Muscle of arm (tissue), 14 donors: ENCODE measurements at places on chromosomes 4 and X.

DNA sequence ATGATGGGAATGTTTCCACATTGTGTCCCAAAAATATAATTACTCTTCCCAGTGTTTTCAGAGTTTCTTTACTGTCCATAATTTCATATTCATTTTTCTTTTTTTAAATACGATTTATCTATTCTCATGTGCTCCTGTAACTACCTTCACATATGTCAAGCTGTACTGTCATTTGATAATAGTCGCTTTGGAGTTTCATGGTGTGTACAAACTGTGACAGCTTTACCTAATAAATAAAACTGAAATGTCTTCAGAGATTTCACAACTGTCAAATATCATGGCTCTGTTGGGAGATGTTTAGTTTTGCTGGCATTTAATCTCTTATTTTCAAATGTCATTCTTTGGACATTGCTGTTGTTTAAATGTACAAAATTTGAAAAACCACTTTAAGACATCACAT, 450.2 kb downstream of the TLL1 start:
- no peak for DNase-seq

DNA sequence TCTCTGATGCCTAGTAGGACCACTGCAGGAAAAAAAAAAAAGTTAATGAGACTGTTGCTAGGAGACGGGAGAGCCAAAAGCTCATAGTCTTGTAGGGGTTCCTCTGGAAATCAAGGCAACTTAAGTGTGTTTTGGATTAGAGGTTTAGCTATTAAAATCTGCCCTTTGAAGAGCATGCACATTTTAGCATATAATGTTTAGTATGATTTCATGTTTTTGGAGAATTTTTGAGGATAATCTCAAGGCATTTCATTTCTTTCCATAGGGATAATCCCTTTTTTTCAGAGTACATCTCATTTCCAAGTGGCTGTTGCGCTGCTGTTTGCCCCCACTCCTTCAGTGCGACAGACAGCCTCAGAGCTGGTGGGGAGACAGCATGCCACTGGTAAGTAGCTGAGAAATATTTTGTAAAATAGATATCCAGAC, at the start of gene LINC00632:
LINC00632 (plus strand) TSS at position 339 of the 426 bp plus-strand sequence.
- no peak for DNase-seq

DNA sequence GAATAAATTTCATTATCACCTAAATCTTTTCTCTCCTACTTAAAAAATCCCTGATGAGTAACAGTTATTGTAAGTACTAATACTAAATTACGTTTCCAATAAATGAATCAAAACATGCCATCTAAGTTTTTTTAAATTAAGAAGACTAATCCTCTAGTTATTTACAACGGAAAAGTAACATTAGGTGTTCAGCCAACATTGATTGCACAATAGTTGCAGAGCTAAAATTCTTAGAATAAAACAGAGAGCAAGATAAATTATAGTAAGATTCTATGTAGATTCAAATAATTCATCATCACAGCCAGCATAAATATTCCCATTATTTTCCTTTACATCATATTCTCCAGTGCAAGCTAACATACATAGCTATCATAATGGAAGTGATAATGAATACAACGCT, 139.2 kb downstream of the HDX start:
- no peak for DNase-seq

DNA sequence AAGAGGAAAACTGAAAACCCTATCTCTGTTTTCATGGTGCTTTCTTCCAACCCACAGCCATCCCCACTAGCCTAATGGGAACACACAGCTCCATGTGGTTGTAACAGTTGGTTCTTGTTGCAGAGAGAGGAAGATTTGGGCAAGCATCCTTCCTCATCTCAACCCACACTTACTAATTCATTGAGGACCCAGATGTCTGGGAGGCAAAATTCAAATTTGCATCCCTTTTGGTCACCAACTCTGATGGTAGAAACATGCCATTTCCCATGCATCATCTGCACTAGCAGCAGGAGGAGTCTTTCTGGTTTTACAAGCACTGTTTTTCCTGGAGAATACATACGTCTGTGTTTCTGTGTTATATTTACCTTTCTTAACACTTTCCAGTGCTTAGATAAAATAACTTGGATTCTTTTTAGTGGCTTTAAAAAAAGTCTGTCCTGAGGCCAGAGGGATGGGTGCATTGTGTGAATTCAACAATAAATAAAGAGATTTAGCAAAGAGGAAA, 301.0 kb downstream of the KCTD8 start:
- DNase-seq: no peak

DNA sequence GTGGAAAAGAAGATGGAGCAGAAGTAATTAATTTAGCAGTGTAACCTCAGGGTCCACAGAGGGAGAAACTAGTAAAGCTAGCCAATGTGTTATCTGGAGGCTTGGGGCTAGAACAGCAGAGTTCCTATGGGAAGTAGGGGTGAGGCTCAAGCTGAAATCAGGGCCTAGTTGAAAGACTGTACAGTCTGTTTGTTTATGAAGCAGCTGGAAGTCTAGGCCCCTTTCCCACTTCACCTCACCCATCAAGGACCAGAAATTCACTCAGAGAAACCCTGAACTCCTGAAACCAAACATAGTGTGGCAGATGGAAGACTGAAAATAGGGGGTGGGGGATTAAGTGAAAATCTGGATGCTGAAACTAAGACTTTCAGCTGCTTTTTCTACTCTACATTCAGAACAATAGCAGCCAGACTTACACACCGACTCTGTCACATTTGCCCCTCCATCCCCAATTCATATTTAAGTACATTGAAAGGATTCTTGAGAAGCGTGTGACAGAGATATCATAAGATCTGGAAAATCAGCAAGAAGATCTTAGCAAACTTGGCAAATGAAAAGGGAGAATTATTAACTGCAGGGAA, 32.6 kb upstream of the FAM241A start:
- no peak for DNase-seq

DNA sequence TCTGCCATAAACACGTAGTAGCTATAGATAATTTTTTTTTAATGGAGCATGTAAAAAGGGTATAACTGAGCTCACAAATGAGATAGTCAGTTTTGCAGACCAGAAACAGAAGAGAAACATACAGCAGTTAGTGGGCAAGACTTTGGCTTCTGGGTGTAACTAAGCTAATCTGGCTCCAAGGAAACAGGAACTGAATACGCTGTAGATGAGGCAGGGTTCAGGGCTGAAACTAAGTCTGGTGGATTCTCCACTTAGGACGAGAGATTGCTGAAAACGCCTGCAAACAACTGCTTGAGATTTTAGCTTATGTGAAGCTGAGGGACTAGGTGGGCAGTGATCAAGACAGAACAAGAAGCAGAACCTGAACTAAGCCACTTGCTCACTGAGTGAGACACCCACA, 91.7 kb downstream of the SMIM20 start:
- no peak for DNase-seq

DNA sequence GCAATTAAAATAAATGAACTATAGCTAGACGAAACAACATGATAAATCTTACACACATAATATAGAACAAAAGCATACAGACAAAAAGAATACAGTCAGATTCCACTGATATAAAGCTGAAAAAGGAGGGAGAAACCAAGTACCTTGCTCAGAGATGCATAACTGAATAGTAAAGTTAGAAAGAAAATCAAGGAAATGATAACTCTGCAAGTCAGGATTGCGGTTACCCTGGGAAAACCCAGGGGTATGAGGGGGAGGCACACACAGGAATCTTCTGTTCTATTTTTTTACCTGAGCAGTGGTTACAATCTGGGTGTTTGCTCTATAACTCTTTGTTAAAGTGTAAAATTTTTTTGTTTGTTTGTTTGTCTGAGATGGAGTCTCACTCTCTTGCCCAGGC, 209.1 kb downstream of the CBR4 start:
- DNase-seq: no peak

- DNase-seq: no peak
Observed at GRCh38 chr4:19850909-19851308, 400.8 kb upstream of the SLIT2 start.

GRCh38 chr4:21514022-21514694, 434.4 kb downstream of the KCNIP4 start:
- DNase-seq: no peak

- DNase-seq: no peak
Observed at GRCh38 chr4:75343333-75343732, 170.9 kb downstream of the RCHY1 start.

- no peak for DNase-seq
Observed at GRCh38 chr4:40603281-40603680, 26.4 kb downstream of the RBM47 start.

DNA sequence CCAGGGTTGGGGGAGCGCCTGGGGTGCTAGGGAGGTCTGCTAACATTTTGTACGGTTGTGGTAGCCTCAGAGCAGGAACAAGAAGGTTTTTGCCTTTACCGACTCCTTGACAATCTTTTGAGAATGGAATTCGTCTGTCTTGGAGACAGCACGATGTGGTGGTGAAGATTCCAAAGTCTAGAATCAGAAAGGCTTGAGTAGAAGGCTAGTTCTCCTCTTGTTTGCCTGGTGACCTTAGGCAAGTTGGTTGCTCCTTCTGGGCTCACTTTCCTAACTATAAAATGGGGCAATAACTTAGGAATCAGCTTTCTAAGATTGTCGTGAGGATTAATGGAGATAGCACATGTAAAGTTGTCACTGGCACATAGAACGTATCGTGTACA, 741 bp downstream of the FAM47E start:
- no peak for DNase-seq

DNA sequence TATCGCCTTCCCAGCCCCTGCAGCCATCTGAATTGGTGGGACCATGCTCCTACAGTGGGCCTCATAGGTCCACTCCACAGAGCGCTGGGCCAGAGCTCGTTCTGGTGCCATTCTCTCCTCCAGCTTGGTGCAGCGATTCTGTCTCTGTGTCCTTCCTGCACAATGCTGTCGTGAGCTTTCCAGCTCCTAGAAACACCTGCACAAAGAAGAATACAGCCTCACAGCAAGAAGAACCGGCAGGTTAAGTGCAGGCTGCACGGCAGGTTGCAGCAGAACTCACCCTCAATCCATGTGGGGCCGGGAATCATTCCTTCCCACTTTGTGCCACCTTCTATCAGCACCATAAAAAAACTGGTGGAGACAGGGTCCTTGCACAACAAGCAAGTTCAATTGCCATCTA, 101.2 kb upstream of the ENPP6 start:
- no peak for DNase-seq

DNA sequence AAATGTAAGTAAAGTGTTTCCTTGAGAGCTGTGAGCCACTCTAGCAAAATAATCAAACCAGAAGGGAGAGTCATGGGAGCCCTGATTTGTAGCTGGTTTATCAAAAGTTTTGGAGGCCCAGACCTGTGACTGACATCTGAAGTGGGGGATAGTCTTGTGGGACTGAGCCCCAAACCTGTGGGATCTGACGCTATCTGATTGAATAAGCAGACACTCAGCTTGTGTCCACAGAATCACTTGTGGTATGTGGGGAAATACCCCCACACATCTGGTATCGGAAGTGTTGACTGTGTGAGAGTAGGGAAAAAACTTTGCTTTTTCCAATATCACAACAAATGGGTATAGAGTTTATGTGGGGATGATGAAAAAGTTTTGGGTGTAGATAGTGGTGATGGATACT, 35.4 kb downstream of the FUNDC1 start:
- DNase-seq: no peak

- DNase-seq: peak; percentile 35
Observed at GRCh38 chr4:153448003-153448731, 18.0 kb upstream of the TMEM131L start.

- no peak for DNase-seq
Observed at GRCh38 chr4:177185151-177185550, 124.5 kb upstream of the NEIL3 start.

GRCh38 chr4:34193451-34194154, 2050.7 kb downstream of the ARAP2 start:
- DNase-seq: no peak

GRCh38 chr4:84403656-84404055, 95.4 kb downstream of the NKX6-1 start:
- DNase-seq: no peak

GRCh38 chrX:37959212-37960021, 46.9 kb upstream of the SYTL5 start:
- DNase-seq: no peak

DNA sequence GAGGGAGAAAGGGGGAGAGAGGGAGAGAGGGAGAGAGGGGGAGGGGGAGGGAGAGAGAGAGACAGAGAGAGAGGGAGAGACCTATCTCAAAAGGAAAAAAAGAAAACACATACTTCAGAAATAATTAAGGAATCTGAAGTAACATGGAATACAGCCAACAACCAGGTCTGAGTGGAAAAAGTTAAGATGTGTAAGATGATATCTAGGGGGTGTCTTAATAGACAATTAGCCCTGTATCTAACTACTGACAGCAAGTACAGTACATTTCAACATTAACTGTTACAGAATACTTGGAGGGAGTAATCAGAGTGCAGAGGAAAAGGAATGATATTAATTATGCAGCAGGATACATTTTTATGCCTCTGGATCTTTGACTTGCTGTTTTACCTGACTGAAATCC, 22.4 kb downstream of the NUP54 start:
- DNase-seq: no peak

GRCh38 chrX:97016106-97016505, 132.4 kb downstream of the RPA4 start:
- DNase-seq: no peak

DNA sequence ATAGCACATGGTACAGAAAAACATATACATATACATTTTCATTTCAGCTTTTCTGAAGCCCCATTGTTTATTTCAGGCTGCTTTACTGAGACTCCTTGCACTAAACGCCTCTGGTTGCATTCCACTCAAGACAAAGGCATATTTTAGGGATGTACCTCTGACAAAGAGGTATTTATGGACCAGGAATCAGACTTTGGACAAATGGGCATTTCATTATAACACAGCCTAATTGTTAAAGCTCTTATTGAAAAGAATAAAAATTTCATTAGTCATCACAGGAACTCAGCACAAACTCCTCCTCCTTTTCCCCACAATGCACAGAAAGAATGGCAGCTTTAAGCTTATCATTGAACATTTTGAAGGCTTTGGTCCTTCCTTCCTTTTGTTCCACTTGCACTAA, 62.9 kb upstream of the UGT8 start:
- DNase-seq: no peak

DNA sequence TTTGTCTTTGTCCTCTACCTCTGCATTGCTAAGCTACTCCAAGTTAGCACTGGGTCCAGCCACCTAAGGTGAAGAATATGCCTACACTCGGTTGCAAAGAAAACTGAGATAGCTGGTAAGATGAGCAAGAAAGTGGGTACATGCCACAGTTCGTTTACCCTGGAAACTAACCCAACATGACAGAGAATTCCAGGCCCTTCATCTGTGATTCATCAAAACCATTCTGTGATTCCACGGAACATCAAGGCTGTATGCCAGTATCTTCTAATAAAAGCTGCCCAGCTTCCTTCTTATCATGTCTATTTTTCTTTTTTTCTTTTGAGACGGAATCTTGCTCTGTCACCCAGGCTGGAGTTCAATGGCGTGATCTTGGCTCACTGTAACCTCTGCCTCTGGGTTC, 58.7 kb upstream of the SPANXC start:
- DNase-seq: no peak

DNA sequence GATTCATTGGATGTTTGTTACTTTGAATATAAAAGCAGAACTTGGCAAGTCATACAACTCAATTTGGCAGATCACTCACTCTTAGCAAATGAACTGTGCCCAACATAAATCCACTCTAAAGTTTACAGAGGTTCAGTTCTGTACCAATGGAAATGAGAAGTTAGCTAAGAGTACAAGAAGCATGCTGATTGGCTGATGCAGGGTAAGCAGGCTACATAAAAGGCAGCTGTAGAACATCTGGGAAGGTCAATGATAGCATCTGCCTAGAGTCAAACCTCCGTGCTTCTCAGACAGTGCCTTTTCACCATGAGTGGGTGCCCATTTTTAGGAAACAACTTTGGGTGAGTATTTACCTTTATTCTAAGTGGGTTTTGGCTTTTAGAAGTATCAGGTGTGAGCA, at the start of gene TDO2:
TDO2 (plus strand) TSS at position 244 of the 400 bp plus-strand sequence; CDS start at position 307, 63 bp downstream.
- no peak for DNase-seq

- DNase-seq: no peak
Observed at GRCh38 chr4:42672359-42673081, 15.6 kb upstream of the ATP8A1 start.
